ENCODE measurements at places on chromosomes 1 and 21. TPM values are rescaled to one million over a fixed set of nuclear protein-coding genes. Genes with fewer than 3 reads are reported as not detected.

SIM2 gene
- total RNA-seq: 18.3 TPM

- no peak for ATAC-seq
These were observed 30.4 kb upstream of the MAN1C1 start for GRCh38 chr1:25586181-25586588.

DNA sequence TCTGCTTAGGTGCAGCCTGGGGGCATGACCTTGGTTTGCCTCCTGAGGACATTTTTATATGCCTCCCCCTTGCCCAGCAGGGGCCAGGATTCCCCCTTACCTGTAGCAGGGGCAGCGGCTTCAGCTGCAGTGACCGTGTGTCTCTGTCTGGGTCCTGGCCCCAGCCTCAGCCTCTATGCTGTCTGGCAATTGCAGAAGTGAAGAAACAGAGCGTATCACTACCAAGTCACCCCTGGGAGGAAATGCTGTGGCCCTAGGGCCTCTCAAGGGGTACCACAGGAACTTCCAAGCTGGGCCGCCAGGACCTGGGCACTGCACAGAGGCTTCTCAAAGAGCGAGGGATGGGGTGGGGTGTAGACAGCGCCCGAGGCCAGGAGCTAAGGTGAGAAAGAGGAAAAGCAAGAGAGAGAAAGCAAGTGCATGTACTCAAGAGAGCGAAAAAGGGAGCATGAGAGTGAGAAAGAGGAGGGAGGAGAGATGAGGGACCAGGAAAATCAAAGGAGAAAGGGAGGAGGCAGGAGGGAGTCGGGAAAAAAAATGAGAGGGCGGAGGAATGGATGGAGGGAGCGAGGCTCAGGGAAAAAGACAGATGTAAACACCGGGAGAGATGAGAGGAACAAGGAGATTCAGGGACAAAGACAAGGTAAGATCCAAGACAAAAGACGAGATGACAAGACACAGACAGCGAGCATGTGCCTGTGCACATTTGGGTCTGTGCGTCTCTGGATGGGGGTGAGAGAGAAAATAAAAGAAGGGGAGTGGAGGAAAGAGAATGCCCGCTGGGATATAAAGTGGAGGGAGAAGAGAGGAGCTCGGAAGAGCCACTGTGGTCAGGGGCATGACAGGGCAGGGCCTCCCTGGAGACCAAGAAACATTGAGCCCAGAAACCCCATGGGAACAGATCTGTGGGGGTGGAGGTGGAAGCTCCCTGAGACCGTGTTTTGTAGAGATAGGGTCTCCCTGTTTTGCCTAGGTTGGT lies at the start of gene PTAFR:
Gene PTAFR, minus strand, starts transcription at position 199 of the 979 bp plus-strand sequence. CDS start 25,669 bp downstream, outside the sequence.
- peak; percentile 49 for ATAC-seq

FAM110D gene
- 0.68 TPM for total RNA-seq

DNA sequence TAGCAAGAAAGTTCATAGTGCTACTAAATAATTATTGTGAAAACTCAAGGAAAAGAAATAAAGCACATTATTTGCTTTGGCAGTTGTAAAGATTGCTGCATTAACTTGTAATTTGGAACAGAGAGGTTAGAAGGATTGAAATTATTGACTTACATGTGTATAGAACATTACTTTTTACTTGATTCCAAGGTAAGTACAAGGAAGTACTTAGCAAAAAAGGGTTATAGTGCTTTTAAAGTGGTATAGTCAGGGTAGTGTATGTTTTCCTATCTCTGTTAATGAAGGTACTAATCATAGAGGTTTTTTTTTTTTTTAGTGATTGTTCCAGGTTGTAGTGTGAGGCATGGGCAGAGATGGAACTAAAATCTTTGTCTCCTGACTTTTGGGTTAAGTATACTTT lies 29.4 kb downstream of the MAN1A2 start:
- no peak for ATAC-seq

All from esophagus mucosa (tissue), 1 donor.